ENCODE measurements at places on chromosomes 6 and 20.

GRCh38 chr6:29628419-29629281 is 4.3 kb downstream of the GABBR1 start:
- DNase-seq, result peak; percentile 35

GRCh38 chr6:75281653-75282052 is 2.9 kb downstream of the TMEM30A start:
- no peak for DNase-seq

DNA sequence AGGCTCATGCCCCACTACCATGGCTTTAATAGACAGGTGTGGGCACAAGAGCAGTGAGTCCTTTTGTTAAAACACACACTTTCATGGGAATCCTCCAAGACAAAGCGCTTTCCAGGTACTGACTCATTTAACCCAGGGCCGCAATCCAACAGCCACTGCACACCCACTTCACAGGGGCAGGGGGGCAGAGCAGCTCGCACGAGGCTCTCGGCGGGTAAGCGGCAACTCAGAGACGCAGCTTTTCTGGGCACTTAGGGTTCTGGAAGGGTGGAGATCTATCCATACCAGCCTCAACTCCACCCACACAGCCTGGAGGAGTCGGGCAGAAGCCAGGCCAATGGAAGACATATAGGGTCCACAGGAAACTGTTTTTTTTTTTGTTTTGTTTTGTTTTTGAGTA is 28.6 kb downstream of the PSMG4 start:
- no peak for DNase-seq

DNA sequence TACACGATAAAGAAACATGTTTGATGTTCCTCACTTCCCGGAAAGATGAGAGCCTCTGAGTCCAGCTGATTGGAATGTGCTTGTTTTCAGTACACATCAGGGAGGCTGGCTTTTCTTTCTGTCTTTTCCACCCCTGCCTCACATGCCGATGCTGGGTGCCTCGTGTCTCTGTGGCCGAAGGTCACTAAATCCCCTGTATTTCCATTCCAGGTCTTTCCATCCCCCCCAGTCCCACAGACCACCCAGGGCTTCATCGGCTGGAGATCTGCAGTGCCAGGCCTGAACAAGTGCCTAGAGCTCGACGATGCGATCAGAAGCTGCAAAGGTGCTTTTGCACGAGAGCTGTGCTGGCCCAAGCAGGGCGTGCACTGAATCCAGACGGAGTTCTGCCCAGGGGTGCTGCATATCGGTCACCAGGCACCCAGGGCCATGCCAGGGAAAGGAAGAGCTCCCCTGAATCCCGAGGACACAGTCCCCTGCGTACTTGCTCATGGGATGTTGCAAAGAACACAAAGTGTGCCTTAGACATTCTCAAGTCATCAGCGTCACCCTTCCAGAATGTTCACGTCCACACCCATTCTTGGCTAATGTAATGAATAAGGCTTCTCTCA is 67.9 kb downstream of the ANKRD60 start:
- DNase-seq, result no peak

GRCh38 chr6:11500008-11500407 is 37.5 kb upstream of the TMEM170B start:
- no peak for DNase-seq

DNA sequence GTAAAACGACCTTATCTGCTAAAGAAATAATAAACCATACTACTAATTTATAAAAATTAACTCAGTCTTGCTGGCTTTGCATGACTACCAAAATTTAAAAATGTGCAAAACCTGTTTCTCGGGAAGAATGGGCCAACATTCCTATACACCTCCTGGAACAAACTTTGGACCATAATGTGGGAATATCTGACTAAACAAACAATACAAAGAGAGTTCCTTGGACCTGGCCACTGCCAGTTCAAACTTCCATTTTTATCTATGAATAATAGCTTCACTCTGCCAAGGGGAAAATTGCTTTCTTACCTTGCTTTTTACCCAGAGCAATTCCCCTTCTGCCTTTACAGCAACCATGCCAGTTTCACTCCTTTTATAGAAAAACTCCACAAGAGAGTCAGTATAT is 38.7 kb upstream of the POU5F1 start:
- no peak for DNase-seq

DNA sequence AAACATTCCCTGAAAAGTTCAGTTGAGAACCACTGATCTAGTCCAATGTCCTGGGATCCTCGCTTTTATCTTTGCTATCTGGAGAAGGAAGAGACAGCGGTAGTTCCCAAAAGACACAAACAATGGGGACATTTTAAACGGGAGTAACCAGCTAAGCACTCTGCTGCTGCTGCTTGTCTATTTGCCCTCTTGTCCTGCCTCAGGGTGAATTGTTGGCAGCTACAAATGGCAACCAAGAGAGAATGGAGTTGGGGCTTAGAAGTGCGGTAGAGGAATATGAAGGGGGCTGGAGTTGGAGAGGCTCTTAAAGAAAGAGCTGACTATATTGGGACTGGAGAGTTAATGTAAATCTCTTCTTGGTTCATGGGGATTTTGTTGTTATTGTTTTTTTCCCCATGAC is 6.5 kb upstream of the ZSWIM1 start:
- no peak for DNase-seq

- no peak for DNase-seq
Observed at GRCh38 chr20:15287329-15287728, 949.9 kb upstream of the FLRT3 start.

- no peak for DNase-seq
Observed at GRCh38 chr20:34065260-34065659, 46.8 kb downstream of the EIF2S2 start.

GRCh38 chr6:88629838-88630494 is 333.5 kb downstream of the RNGTT start:
- DNase-seq, result no peak

DNA sequence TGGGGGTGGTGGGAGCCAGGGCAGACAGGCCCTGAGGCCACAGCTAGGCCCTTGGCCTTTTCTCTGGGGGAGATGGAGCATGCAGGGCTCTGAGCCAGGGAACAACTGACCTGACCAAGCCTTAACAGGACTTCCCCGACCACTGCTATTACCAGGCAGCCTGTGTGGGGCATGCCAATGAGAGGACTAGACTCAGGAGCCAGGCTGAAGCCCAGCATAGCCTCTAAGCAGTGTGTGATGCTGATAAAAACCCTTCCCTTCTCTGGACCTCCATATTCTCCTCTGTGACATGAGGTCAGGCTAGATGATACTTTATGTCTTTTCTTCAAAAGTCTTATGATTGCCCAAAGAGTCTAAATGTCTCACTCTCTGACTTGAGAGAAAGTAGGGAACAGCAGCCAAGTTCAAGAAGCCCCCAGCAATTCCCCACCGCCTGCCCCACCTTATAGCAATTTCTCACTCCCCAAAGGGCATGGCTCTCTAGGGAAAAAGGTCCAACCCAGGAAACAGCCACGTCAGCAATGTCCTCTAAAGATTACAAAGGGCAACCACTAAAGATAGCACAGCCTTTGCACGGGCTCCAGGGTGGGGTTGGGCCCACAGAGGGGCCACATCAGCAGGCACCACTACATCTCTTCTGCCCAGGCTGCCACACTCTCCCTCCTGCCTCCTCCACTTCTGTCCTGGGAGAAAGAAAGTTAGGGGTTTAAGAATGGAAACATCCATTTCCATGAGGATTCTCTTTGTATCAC is 71.3 kb downstream of the TRERF1 start:
- no peak for DNase-seq

- DNase-seq, result no peak
Observed at GRCh38 chr6:148620579-148621298, 126.1 kb upstream of the UST start.

- no peak for DNase-seq
Observed at GRCh38 chr20:58579069-58579818, 64.0 kb upstream of the APCDD1L start.

DNA sequence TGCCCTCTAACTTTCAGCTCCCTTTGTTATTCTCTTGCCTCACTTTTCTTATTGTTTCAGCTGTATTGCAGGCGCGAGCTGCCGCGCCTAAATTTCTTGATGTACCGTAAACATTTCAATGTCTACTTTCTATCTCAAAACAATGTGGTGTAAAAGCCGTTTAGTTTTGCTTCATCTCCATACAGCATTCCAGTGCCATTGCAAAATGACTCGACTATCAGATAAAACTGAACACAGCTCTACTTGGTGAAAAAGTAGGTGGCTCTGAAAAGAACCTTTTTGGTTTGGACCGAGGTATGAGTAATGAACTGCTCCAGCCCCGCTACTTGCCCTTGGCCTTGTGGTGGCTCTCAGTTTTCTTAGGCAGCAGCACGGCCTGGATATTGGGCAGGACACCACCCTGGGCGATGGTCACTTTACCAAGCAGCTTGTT is 74.6 kb downstream of the OR2B2 start:
- DNase-seq, result no peak

DNA sequence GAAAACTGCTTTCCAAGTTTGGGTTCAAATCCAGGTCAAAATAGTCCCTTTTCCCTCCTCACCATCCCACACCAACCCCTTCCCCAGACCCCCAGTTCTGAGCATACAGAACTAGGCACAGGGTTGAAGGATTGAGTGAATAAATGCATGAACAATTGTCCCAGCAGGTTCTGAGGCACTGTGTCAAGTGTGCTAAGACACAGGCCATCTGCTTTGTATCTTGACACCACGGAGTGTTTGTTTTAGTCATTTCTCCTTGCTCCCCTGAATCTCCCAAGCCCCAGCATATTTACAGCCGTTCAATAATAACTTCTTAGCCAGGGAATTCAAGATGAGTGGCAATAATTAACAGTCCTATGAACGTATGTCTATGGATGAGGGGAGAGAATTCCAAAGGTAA is 102.8 kb upstream of the JARID2 start:
- DNase-seq, result no peak

DNA sequence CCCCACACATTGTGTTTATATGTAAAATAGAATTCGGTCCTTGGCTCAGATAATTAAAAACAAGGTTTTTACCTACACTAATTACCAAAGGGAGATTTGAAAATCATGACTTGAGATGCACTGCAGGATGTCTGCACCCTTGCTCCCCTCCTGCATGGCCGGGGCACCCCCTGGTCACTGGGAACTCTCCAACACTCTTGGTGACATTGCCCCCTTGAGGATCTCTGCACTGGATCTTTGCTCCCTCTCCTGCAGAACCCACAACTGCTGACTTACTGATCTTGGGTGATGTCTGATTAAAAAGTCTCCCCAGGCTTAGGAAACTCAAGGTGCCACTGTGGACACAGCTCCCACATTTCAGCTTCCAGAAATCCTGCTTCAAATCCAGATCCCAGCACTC is 17.1 kb upstream of the CSNK2A1 start:
- DNase-seq, result no peak

All from activated T-helper 1 cell treated with Interleukin-2 at 50 U/mL for 16 hours (primary cell).